ENCODE measurements at places on chromosomes 2 and 18.

GRCh38 chr2:15729001-15729400 is 137.3 kb downstream of the DDX1 start:
- DNase-seq, result no peak

DNA sequence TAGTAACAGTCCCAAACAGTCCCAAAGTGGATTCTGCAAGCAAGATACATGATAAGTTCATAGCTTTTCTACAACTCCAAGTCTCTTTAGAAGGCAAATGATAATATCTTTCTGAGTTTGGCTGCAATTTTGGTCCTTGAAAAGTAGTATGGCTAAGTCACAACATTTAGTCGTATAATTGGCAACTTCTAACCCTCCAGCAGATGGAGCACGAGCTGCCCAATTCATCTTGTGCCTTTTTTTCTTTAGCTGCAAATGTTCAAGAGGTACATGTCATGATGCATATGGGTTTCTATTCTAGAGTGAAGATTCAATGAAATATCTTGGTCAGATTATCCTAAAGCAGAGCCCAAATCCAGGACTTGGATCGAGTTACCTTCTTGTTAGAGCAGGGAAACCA is 127.0 kb upstream of the KLHL14 start:
- DNase-seq, result no peak

- no peak for DNase-seq
Measured at GRCh38 chr2:216687646-216688045, 7.7 kb downstream of the IGFBP5 start.

DNA sequence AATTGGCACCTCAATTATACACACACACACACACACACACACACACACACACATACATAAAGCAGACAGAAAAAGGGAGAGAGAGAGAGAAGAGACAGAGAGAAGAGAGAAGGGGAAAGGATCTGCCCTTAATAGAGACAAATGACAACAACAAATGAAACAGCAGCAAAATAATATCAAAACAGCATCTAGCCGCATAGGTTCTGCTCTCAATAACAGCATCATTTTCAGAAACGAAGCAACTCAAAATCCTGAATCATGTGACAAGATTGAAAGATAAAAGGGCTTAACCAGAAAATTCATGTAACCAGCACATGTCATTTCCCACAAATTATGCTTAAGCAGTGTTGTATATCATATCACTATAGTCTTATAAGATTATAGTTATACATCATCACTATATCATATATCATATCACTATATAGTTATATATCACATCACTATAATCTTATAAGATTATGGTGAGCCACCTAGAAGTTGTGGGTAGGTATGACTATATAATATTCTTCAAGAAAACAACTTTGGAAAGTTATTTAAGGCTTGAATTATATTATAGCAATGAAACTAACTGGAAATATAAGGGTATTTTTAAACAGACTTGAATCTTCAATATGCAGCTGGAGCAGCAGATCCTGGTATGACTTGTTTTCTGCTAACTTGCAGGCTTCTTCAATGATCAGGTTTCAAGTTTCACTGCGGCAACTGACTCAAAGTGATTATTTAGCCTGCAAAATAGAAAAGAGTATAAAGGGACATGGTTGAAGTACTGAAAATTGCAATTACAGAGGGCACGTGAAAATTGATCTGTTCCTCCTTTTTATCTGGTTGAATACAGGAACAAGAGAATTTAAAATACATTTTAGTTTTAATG is 16.1 kb upstream of the VPS54 start:
- peak; percentile 41 for DNase-seq

DNA sequence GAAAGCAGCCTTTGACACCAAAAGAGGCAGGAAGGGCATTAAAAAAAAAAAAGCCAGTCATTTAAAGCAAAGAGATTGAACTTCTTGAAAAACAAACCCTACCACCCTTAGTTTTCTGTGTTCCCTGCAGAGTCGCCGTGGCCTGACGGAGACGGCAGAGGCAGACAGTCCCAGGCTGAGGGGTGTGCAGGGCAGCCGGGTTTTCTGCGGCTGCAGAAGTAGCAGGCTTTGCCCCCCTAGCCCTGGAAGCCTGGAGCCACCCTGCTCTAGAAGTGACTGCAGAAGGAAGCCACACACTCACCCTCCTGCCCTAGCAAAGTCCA is 2.8 kb downstream of the INPP5D start:
- no peak for DNase-seq

- no peak for DNase-seq
Measured at GRCh38 chr18:48885924-48886400, 64.8 kb downstream of the SMAD7 start.

DNA sequence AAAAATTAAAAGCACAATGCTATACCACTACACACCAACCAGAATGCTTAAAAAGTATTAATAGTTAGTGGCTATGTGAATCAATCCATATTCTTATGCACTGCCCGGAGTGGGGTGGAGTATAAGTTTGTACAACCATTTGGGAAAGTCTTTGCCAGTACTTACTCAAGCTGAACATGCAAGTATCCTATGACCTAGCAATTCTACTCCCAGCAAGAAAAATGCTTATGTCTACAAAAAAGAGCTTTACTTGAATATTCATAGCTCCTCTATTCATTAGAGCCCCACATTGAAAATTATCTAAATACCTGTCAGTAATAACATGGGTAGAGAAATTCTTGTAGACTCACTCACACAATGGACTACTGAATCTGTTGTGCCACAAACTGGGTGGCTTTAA is 21.4 kb upstream of the CNOT11 start:
- no peak for DNase-seq

DNA sequence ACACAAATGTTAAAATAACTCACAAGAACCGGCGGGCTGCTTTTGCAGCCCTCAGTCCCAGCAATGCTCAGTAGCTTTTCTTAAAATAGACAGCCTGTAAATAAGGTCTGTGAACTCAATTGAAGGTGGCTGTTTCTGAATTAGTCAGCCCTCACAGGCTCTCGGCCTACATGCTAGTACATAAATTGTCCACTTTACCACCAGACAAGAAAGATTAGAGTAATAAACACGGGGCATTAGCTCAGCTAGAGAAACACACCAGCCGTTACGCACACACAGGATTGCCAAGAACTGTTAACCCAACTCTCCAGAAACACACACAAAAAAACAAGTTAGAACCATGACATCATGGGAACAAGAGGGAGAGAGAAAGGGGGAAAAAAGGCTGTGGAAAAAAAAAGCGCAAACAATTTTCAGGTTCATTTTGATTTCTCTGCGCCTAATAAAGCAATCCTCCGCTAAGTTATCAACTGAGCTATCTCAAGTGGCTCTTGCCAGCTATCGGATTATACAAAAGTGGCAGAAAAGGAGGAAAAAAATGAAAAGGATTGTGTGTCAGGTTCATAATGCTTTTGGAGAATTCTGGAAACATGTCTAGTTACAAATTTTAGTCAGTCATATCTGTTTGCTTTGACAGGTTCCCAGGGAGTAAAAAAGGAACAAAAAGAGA is 89.1 kb downstream of the ZEB2 start:
- DNase-seq, result no peak

DNA sequence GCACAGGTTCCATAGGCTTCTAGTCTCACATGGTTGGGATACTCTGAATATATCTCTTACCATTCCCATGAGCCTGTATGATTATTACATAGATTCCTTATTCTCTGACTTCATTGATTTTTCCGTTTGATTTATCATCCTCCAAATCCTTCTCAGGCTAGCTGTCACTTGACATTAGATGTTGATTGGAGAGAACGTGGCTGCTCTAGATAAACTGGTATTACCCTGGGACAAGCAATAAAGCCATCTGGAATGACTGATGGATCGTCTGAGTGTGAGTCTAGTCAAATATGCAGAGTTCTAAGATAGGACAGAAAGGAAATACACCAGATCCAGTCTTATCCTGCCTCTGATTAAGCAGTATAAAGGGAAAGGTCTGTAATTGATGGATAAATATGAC is 325.6 kb upstream of the EPHA4 start:
- no peak for DNase-seq

- no peak for DNase-seq
Measured at GRCh38 chr2:155250800-155251199, 552.3 kb downstream of the KCNJ3 start.

DNA sequence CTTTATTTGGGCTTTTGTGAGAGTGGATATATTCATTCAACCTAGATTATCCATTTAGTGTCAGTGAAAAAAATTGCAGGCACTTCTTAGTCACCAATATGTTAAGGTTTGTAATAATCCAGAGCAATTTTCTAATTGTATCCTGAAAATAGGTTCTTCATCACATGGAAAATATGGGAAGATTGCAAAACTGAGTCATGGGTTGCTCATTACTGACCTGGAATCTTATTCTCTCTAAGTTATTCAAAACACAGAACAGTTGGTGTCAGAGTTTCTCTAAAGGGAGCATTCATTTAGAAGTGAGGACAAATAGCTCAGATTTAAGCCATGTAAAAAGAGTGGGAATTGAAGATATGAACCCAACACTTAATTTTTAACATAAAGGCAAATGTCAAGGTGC is 181.3 kb downstream of the IKZF2 start:
- DNase-seq, result no peak

DNA sequence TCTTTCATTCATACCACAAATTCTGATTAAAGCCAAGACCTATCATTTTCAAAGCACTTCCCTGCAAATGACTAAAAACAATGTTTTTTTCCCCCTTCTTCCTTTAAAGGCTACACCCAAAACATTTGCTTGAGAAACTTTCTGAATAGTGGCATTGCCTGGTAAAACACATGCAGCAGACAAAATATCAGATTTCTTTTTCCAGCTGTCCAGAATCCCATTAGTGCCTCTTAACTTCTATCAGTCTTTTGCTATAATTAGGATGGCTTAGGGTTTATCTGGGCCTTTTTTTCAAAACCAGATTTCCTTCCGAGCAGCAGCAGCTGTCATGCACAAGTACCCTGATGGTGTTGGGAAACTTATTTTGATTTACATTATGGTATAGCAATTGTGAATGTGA is 50.6 kb downstream of the ALPK2 start:
- DNase-seq, result no peak

DNA sequence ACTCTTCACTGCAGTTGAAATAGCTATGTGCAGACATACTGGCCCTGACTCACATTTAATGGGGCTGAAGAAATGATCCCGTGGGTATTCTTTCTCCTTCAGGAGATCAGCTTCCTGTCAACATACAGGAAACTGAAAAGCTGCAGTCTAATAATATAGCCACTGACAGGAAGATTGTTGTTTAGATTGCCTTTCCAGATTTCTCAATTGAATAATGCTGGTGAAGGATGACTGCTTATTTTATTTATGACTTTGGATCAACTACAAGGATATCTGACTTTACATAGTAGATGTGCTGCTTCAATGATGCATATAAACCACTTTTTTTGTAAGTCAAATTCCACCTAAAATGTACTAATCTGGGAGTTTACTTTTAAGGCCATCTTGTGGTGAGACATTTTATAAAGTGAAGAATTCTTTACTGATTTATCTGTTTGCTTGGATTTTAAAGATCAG is 93.4 kb upstream of the MAP4K3 start:
- DNase-seq, result no peak

DNA sequence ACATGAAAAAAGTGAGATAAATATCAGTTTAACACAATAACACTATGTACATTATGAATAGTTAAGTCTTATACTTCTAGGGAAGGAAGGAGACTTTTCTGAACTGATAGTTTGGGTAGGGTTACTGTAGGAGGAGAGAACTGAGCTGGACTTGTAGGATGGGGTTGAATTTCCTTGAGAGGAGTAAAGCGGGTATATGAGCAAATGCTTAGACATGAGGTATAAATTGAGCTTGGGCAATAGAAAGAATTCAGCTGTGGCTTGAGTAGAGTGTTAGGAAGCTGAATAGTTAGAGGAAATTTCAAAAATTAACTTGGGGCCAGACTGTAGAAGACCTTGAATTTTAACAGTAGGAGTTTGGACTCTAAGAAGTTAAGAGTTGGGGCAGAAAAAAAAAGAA is 45.1 kb downstream of the LCLAT1 start:
- DNase-seq, result no peak

DNA sequence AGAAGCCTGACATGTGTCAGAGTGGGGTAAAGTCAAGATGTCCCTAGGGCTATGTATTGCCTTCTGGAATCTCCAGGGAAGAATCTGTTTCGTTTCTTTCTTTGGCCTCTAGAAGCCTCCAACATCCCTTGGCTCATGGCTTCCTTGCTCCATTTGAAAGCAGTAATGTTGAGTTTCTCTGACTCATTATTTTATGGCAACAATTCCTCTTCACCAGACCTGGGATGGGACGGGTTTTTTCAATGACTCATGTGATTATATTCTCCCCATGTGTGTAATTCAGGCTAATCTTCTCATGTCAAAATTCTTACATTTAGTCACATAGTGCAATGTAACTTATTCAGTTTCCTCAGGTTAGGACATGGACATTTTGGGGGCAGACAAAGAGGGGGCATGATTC is 1038.6 kb downstream of the CBLN2 start:
- DNase-seq, result no peak

GRCh38 chr2:239629926-239630617 is 229.3 kb upstream of the HDAC4 start:
- no peak for DNase-seq

DNA sequence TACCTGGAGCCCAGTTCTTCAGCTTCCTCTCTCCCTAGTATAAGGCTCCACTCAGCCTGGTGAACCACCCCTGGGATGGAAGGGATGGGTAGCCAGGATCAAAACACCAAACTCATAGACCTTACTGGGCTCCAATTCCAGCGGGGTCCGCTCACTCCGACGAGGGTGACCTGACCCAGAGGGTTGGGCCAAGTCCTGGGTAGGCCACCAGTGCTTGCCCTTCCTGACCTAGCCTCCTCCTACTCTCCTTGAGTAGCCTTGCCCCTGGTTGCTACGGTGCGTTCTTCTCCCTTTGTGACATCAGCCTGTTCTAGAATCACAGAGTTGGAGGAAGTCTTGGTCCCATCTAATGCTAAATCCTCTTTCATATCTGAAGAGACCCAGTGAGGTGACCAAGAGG is 537 bp upstream of the STAT4 start:
- no peak for DNase-seq

- no peak for DNase-seq
Measured at GRCh38 chr2:129877795-129878775, 101.4 kb upstream of the RAB6C start.

- no peak for DNase-seq
Measured at GRCh38 chr2:158297606-158298005, 158.9 kb downstream of the CCDC148 start.

GRCh38 chr2:50395605-50396297 is 636.2 kb downstream of the NRXN1 start:
- DNase-seq, result no peak

- no peak for DNase-seq
Measured at GRCh38 chr2:220148471-220149248, 521.2 kb downstream of the SLC4A3 start.

DNA sequence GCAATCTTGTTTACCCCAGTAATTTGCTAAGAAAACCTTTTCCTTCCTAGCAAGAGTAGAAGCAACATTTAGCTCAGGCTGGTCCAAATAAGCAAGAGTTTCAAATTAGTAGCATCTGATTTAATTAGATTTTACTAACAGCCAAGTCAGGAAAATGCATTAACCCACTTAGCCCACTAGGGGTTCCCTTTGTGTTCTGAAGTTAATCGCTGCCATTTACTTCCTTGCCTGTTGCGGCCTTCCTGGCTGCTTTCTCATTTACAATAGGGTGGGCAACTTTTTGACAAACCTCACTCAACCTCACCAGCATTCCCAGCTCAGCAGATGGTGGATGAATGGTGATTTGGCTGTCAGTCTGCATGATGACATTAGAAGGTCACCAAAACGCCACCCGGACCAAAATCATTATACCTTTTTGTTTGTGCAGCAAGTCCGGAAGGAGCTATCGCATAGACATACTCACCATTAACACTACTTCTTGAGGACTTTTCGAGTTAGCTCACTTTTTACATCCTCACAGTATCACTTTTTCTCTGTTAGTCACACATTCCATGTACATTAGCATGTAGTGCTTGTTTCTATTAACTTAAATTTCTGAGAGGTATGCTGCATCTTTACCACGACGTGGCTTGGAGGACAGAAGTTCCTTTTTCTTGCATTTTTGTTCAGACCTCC is 101.5 kb upstream of the SETBP1 start:
- DNase-seq, result no peak
